ENCODE measurements at places on chromosomes 1 and 21.

DNA sequence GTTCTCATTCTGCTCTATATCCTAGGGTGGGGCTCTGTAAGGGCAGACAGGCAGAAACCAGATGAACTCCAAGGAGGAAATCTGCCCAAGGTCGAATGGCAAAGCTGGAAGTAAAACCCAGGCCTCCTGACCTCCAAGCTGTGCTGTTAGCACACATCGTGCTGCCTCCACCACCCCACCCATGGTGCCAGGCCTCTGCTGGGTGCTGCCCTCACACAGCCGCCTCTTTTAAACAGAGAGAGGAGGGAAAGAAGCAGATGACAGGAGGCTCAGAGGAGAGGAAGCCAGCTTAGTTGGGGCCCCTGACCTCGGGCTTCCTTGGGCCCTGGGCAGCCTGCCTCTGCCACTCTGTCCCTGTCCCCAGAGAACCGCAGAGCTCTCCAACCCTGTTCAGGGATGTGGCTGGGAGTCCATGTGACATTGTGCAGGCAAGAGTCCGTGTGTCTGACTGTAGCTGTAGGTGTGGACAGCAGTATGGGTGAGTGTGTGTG is 1.1 kb downstream of the SYNC start:
- DNase-seq = no peak

GRCh38 chr1:99062192-99062591 is 57.5 kb upstream of the PLPPR5 start:
- DNase-seq = no peak

DNA sequence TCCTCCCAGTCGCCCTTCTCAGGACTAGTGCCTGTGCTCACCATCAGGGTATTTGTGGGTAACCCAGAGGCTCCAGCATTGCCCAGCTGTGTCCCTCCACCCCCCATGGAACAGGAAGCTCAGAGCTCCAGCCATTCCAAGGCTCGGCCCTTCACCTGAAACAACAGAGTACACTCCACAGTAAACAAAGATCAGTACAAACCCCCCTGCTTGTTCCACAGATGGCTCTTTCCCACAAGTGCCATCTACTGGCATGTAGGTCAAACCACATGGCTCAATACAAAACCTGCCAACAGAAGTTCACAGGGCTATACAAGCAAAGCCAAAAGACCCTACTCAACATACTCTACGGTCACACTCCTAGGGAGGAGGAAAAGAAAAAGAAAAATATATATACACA is 258.7 kb downstream of the AGBL4 start:
- DNase-seq = no peak

- no peak for DNase-seq
These were observed 431.4 kb downstream of the NEGR1 start for GRCh38 chr1:71850936-71851335.

GRCh38 chr1:219797683-219798082 is 130.7 kb downstream of the SLC30A10 start:
- no peak for DNase-seq

- DNase-seq = no peak
These were observed 2.0 kb downstream of the KYAT3 start for GRCh38 chr1:88990426-88990825.

DNA sequence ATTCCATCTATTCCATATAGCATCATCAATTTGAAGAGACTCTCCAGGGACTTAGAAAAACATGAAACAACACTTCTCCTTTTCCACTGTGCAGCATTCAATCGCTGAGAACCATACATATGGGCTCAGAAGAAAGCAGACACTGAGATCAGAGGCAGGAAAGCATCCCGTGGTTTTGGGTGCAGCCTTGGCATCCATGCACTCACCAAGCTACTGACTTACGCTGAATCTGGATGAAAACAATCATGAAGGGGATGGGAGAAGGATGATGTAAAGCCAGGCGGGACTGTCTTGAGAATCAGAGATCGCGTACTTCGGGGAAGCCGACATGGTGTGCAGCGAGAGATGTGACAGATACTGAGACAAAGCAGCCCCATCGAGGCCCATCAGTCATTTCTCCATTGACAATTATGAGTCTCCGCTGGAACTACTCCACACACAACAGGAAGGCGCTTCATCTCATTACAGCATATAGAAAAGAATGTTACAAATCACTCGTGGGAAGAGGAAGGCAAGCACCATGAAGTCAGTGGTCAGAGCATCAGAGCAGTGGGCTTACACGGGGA is 2.3 kb upstream of the TIAM1 start:
- DNase-seq = no peak

- DNase-seq = no peak
These were observed 14.7 kb downstream of the NIBAN1 start for GRCh38 chr1:184959626-184960025.

GRCh38 chr1:207603777-207604176 is 41.2 kb upstream of the CR1L start:
- DNase-seq = no peak

DNA sequence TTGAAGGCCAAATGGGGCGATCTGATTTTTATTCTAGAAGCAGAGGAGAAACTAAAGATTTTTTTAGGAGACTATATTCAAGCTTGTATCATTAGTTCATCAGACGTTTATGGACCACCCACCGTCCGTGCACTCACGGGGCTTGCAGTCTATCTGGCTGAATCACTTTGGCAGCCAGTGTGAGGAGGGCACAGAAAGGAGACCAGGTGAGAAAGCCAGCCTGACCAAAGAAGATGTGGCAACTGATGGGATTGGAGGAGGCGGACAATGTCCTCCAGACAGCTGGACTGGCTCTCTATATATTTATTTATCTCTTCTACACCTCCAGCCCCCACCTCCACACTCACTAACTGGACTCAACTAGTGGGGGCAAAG is 822 bp upstream of the ELOVL1 start:
- DNase-seq = no peak

DNA sequence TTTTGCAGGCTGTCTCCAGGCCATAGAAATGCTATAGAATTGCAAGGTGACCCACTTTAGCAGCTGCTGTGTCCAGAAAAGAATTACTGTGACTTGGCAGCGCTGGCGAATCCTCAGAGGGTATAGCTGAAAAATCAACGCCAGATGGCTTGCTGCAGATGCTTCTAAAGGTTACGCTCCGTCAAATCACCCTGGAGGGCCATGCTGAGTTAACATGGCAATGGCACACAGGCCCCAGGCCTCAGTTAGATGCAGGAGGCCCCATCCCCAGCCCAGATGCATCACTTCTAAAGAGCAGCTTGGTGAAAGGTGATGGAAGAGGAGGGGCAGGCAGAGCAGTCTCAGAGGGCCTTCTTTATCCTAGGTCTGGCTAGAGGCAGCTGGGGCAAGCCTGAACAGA is 18.0 kb downstream of the KIAA1614 start:
- peak; percentile 65 for DNase-seq

DNA sequence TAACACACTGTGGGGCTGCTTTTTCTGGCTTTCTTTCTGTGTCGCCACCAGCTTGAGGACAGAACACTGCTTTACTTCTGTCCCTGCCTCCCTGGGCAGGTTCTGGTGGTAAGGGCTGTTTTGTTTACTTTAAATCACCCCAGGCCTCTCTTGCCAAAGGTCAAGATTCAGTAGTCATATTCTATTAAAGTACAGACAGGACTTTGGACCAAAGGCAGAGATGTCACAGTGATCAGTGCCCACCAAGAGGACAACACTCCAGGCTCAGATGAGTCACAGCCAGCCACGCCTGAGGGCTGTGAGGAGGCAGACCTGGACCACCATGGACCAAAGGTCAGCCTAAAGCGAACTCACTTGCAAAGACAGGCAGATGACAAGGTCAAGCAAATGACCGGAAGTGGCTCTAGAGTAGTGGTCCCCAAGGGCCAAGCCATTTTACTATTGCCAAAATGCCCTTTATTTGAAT is 200.0 kb downstream of the RHOU start:
- no peak for DNase-seq

DNA sequence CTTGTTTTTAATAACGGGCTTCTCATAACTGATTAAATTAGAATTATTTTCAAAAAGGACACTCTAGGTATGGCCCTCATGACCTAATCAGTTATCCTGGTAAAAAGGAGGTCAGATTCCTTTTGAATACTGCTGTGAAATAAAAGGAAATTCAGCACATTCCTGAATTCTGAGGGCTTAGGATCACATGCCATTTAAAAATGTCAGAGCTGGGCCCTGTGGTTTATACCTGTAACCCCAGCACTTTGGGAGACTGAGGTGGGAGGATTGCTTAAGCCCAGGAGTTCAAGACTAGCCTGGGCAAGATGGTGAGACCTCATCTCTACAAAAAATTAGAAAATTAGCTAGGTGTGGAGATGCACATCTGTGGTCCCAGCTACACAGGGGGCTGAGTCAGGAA is 18.0 kb upstream of the RABGGTB start:
- no peak for DNase-seq

GRCh38 chr1:7106442-7107108 is 321.3 kb downstream of the CAMTA1 start:
- DNase-seq = no peak
